Thymus (tissue), 14 donors: ENCODE measurements at places on chromosomes 1 and 21.

DNA sequence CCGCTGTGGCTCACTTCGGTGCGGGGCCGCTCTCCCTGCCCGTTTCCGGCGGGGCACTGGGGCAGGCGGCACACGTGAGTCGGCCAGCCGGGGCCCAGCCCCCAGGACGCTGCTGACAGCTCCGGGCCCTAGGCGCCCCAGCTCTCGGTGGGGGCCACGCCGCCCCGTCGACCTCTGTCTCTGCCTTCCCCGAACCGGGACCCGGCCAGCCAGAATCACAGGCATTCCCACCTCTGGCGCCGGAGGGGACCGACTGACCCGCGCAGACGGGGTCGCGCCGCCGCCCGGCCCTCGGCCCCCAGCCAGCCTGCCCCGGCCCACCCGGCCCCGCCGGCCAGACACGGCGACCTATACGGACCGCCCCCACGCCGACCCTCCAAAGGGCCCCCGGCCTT, 755 bp downstream of the SCMH1 start:
- DNase-seq: no peak

GRCh38 chr1:185207980-185208602, 51.1 kb downstream of the SWT1 start:
- no peak for DNase-seq

DNA sequence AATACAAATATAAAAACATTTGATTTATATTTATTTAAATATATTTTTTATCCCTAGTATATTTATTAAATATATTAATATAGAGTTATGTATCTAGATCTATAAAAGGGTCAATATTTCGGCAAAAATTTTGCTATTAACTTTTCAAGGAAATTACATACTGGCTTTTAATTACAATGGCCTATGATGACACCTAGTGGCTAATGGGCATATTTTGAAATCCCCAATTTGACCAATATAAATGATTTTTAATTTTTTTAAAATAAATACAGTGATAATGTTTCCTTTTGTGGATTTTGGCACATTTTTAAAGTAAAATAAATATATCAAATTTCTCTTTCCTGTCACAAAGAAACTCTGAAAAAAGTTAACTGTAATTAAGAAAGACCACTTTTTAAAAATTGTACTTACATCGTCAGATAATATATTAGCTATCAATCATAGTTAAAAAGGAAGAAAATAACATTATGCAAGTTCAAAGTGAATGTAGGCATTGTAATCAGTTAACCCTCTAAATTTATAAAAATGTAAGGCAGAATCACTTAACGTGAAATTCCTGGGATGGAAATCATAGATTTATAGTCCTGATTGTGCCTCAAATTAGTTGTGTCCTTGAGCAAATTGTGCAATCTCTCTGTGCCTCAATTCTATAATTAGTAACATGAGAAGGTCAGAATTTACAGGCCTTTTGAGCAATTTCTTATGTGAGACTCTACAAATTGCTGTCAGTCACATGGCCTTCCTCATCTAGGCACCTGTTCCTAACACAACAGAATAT, 25.6 kb upstream of the RGS13 start:
- no peak for DNase-seq

DNA sequence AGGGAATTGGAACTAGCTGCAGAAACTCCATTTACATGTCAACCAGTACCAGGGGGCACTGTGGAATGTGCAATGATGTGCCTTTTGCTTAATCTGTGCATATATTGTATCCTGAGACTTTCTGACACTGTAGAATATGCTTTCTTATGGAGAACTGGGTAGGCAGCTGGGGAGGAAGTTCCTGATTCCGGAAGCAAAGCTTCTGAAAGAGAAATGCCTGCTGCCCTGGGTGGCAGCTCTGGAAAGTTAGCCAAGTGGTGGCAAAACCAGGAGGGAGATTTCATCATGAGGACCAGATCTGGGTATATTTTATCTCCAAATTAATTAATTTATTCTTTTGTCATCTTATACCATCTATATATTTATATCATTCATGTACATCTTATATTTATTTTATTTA, 116.7 kb downstream of the XCL2 start:
- DNase-seq: no peak

DNA sequence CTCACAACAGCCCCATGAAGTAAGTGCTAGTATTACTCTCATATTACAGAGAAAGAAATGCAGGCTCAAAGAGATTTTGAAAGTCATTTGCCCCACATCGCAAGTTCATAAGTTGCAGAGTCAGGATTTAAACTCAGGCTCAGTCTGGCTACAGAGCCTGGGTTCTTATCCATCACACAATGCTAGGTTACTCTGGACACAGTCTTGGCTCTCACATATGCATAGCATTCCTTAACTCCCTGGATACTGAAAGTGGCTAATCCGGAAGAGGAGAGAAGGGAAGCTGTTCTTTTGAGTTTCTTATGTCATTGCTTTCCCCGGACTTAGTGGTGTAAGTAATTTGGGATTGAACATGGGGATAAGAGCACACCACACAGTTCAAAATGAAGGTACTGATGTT, 357.4 kb upstream of the PLXNA2 start:
- no peak for DNase-seq

- no peak for DNase-seq
Measured at GRCh38 chr1:15573477-15573876, 11.4 kb downstream of the AGMAT start.

GRCh38 chr1:24540906-24541710, 14.8 kb upstream of the NCMAP start:
- no peak for DNase-seq

DNA sequence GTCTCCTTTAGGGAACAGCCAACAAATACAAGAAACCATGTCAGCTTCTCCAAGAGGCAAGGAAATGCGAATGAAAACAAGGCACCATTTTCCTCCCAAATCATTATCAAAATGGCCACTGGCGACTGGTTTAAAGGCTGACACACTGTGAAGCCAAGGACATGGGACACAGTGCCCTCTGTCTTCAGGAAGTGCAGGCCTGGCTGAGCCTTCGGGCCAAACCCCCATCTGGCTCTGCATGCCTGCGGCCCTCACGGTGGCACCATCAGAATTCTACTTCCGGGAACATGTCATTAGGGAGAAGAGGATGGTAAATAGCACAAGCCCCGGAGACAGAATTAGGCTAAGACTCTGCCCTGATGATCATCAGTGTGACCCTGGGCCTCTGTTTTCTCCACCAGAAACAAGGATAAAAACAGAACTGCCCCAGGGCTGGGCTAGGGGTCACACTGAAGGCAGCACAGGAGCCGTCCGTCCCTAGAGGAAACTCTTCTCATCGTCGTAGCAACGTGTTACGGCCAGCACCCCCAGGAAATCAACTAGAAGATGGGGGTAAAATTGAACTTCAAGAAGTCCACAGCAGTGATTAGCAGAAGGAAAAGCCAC, 103.5 kb downstream of the NPHP4 start:
- no peak for DNase-seq

- DNase-seq: no peak
Measured at GRCh38 chr1:226659136-226659535, 79.9 kb downstream of the ITPKB start.

- DNase-seq: no peak
Measured at GRCh38 chr1:31302709-31303441, 6.0 kb downstream of the ZCCHC17 start.

DNA sequence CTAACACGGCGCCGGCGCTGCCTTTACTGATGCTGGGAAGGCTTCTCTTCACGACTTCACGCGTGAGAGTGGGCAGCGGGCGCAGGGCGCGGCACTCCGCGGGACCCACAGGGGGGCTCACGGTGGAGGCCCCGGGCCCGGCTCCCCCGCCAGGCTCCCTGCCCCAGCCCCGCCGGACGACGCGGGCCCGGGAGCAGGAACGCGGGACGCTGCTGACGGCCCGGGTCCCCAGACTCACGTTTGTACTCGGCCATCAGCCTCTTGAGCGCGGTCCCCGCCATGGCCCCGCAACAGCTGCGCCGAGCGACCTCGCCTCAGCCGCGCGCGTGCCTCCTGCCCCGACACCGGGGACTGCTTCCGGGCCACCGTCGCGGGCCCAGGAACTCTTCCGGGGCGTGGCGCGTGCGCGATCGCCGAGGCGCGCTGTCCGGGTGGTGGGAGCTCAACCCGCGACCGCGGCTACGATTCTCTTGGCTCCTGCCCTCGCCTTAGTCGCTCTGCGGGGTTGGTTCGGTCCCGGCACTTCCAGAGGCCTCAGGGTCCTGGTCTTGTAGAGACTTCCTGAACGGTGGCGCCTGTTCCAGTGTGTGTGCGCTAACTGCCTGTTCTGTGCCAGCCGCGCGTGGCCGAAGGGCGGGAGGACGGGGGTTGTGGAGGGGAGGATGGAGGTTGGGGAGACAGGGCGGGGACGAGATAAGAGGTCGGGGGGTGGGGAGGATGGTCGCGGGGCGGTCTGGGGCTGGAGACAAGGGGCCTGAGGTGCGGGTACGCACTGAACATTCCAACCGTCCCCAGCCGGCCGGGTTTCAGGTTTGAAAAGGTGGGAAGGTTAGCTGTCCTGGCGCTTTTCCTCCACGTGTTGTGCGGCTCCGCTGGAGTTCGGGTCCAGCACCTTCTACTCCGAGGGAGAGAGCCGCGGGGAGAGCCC, at the start of gene UBE2G2:
TSS of gene UBE2G2 (minus strand) at position 353 of the 928 bp plus-strand sequence. CDS start at position 281, 72 bp downstream.
- peak; percentile 90 for DNase-seq

- DNase-seq: no peak
Measured at GRCh38 chr21:34579411-34579810, 35.5 kb downstream of the RCAN1 start.

DNA sequence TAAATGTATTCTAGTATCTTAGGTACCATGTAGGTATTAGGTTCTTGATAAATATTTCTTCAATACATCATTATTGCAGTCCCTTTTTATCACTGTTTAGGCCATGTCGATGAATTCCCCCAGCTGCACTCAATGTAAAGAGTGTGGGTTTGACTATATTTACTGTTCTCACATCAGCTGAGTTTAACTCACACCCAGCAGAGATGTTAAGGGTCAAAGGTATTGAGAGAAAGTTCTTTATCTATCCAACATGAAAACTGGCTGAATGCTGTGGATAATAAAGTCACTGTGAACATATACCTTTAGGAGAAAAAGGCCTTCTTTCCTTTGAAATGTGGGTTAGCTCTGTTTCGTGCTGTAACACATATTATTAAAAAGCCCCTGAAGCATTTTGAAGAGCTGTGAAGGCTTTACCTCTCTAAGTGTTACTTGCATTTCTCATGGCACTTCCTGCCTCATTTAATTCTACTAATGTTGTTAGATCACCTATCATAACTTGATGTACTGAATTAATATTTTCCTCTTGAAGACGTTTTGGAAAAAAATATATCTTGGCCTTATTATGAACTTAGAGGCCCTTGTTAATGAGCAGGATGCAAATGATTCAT, 19.1 kb upstream of the LYST start:
- no peak for DNase-seq

GRCh38 chr1:243723458-243724043, 126.5 kb downstream of the AKT3 start:
- DNase-seq: no peak

DNA sequence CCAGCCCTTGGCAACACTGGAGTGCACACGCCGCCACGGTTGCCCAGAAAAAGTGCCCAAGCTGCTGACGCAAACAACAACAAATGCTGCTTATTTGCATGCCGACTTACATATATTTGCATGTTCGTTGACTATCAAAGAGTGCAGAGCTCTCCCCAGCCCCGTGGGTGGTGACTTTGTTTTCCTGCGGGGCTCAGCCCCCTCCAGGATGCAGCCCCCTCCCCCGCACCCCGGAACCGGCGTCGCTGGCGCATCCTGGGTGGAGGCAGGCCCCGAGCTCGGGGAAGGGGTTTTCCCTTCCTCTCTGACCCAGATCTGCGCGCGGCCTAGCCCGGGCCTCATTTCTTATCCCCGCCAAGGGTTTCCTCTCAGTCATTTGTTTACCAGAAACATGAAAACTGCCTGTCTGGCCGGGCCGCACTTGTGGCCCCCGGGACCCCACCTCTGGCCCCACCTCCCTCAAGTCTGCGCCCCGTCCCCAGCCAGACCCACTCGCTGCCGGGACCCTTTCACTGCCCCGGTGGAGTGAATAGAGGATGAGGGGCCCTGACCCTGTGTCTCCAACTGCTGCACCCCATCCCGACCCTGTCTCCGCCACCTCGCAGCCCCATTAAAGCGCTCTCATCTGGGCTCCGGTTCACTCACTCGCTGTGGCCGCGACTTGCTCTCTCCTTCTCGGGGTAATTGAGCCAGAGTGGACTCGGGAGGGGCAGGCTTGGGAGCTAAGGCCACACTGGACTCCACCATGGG, 5.5 kb downstream of the TNFRSF25 start:
- DNase-seq: peak; percentile 59

DNA sequence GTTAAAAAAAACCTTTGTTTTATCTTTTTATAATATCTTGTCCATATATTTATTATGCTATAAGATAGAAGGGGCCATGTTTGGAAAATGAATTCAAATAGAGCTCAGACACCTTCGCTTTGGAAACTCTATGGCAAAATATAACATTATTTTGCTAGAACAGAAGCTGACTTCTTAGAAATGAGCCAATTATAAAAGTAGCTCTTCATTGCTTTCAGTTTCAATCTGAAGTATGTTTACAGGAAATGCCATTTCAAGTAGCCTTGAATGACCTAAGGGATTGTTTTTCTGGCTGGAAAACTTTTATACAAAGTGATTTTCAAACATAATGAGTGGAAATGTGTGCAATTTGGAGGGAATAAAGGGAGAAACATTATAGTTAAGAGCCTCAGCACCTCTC, 37.8 kb upstream of the GBP5 start:
- DNase-seq: no peak

DNA sequence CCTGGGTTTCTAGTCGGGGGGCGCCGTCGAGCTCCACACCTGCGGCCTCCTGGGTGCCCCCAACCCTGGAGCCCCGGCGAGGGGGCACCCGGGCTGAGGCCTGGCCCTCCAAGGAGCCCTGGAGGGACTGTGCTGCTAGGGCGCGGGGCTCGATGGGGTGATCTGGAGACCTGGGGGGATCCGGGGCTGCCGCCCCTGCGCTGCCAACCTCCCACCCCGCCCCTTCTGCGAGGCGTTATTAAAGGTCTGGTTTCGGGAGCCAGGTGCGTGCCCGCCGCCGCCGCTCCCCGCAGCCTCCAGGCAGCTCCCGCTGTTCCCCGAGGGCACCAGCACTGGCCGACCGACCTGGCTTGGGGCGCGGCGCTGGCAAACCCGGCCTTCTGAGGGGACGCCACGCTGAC, 746 bp upstream of the POFUT2 start:
- DNase-seq: no peak

DNA sequence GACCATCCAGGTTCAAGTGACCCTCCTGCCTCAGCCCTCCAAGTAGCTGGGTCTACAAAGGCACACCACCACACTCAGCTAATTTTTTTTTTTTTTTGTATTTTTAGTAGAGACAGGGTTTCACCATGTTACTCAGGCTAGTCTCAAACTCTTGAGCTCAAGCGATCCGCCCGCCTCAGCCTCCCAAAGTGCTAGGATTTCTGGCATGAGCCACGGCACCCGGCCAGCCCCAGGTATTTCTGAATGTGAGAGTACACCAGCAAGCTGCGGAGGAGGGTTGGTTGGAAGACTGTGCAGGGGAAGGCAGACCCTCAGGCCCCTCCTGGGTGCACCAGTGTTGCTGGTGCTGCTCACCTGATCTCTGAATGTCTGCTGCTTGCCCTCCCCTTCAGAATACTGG, 33.1 kb upstream of the SIM2 start:
- no peak for DNase-seq
